ENCODE measurements at places on chromosomes 12 and 14.

DNA sequence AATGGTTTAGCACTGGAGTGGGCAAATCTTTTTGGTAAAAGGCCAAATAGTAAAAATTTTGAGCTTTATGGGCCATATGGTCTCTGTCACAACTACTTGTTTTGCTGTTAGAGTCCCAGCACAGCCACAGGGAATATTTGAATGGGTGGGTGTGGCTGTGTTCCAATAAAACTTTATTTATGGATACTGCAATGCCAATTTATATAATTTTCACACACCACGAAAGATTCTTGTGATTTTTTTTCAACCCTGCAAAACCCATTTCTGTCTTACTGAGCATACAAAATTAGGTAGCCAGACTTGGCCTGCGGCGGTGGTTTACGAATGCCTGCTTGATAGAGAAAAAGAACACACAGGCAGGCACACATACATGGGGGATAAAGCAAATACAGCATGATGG lies 28.3 kb downstream of the TMEM120B start:
- H3K36me3 ChIP-seq: peaks cover 9% of the 10 kb centered on the region
- no peaks in the 10 kb centered on the region for H3K4me1 ChIP-seq
- peak; percentile 58 for DNase-seq
- no peaks in the 10 kb centered on the region for H3K27me3 ChIP-seq
- H3K27ac ChIP-seq: no peak overlapping the region
- H3K4me3 ChIP-seq: no peak overlapping the region

- H3K27ac ChIP-seq: no peak overlapping the region
- no peaks in the 10 kb centered on the region for H3K4me1 ChIP-seq
- no peaks in the 10 kb centered on the region for H3K27me3 ChIP-seq
- no peaks in the 10 kb centered on the region for H3K36me3 ChIP-seq
Measured at GRCh38 chr12:40988824-40989223, 199.3 kb upstream of the PDZRN4 start.

DNA sequence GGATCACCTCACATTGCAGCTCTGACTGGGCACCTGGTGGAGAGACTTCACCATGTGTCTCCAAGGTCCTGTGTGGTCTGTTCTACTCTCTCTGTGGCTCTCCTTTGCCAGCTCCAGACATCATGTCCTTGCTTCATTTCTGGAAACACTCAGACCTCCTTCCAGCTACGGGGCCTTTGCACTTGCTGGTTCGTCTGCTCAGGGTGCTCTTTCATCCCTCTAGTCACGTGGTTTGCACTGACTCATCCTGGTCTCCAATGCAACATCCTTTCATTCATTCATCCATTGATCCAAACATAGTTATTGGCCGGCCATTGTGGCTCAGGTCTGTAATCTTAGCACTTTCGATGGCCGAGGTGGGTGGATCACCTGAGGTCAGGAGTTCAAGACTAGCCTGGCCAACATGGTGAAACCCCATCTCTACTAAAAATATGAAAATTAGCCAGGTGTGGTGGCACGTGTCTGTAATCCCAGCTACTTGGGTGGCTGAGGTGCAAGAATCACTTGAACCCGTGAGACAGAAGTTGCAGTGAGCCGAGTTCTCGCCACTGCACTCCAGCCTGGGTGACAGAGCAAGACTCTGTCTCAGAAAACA lies 23.9 kb upstream of the CCDC63 start:
- H3K27ac ChIP-seq: no peak overlapping the region
- no peaks in the 10 kb centered on the region for H3K27me3 ChIP-seq
- H3K36me3 ChIP-seq: no peaks in the 10 kb centered on the region
- no peak overlapping the region for H3K4me3 ChIP-seq
- no peak for DNase-seq

GRCh38 chr12:24948420-24948756 lies 513 bp downstream of the BCAT1 start:
- peaks cover 15% of the 10 kb centered on the region for H3K27me3 ChIP-seq
- peak overlapping the region; percentile 74 for H3K4me3 ChIP-seq
- H3K4me1 ChIP-seq: peaks cover 9% of the 10 kb centered on the region
- no peaks in the 10 kb centered on the region for H3K36me3 ChIP-seq

DNA sequence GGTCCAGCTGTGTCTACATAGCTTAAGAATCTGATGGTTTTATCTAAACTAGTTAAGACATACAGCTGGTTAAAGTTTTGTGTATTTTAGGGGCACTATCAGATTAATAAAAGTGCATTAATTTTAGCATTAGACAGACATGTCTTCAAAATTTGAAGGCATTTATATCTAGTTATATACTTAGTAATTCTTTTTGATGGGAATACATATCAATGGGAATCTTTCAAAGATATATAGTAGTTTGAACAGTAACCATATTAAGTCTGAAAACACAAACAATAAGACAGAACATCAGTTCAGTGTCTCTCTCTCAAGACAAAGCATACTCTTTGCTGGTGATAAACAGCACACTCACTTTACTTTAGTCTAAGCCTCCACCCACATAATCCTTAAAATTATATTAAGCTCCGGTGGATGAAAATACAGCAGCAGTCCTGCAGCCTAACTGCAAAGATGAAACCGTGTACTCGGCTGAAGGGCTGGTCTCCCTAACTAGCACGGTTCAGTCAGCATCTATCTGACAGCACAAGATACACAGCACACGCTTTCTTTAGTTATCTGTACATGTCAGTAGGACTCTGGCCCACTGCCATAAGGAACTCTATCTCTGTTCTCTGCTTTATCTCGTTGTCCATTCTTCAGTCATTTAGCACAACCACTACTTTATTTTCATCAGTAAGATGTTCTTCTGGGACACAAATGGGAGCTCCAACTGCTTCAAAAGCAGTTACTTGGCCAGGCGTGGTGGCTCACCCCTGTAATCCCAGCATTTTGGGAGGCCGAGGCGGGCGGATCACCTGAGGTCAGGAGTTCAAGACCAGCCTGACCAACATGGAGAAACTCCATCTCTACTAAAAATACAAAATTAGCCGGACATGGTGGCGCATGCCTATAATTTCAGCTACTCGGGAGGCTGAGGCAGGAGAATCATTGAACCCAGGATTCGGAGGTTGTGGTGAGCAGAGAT lies 80.5 kb downstream of the MED13L start:
- H3K36me3 ChIP-seq: no peaks in the 10 kb centered on the region
- no peaks in the 10 kb centered on the region for H3K27me3 ChIP-seq
- H3K4me1 ChIP-seq: peaks cover 4% of the 10 kb centered on the region
- H3K27ac ChIP-seq: no peak overlapping the region

DNA sequence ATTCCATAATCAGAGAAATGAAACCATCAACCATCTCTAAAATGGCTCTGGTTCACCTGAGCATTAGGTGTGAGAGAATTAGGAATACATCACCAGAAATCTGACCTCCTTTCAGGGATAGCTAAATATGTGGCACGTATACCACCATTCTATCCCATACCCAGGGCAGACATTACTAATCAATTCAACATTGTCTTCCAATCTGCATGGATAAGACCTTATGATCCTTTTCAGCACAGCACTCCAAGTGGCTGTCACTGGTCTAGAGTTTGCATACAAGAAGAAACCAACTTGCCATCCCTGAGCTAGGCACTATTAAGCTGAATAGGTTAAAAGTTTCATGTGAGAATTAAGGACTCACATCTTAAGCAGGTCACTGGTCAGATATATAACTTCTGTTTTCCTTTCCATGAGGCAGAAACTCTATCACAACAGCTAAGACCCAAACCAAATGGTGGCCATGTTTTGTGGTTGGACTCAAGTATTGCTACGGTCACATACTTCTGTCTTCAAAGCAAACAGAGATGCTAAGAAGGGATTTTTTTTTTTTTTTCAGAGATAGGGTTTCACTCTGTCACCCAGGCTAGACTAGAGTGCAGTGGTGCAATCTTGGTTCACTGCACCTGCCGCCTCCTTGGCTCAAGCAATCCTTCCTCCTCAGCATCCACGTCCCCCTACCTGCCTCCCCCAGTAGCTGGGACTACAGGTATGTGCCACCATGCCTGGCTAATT lies 249.0 kb downstream of the DPF3 start:
- H3K4me3 ChIP-seq: no peak overlapping the region
- no peak overlapping the region for H3K27ac ChIP-seq
- H3K36me3 ChIP-seq: no peaks in the 10 kb centered on the region
- H3K4me1 ChIP-seq: peaks cover 9% of the 10 kb centered on the region

DNA sequence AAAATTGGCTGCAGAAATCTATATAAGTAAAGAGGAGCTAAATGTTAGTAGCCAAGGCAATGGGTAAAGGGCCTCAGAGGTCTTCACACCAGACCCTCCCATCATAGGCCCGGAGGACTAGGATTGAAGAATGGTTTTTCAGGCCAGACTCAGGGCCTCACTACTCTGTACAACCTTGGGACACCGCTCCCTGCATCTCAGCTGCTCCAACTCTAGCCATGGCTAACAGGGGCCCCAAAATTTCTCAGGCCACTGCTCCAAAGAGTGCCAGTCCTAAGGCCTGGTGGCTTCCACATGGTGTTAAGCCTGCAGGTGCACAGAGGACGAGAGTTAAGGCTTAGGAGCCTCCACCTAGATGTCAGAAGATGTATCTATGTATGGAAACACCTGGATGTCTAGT lies 155.5 kb upstream of the MGAT4C start:
- H3K4me3 ChIP-seq: no peak overlapping the region
- H3K27ac ChIP-seq: no peak overlapping the region

GRCh38 chr12:64120568-64120967 lies 101.5 kb downstream of the KICS2 start:
- no peaks in the 10 kb centered on the region for H3K4me1 ChIP-seq
- no peaks in the 10 kb centered on the region for H3K27me3 ChIP-seq
- peaks cover 6% of the 10 kb centered on the region for H3K36me3 ChIP-seq
- no peak overlapping the region for H3K27ac ChIP-seq
- no peak for DNase-seq

GRCh38 chr14:95264271-95264973 lies 55.3 kb downstream of the CLMN start:
- no peaks in the 10 kb centered on the region for H3K27me3 ChIP-seq
- peaks cover 7% of the 10 kb centered on the region for H3K4me1 ChIP-seq
- no peak overlapping the region for H3K27ac ChIP-seq
- DNase-seq: no peak

GRCh38 chr12:108424026-108424425 lies 84.9 kb upstream of the CMKLR1 start:
- no peaks in the 10 kb centered on the region for H3K36me3 ChIP-seq
- no peak overlapping the region for H3K27ac ChIP-seq
- H3K4me3 ChIP-seq: no peak overlapping the region
- H3K27me3 ChIP-seq: no peaks in the 10 kb centered on the region
- DNase-seq: no peak
- H3K4me1 ChIP-seq: no peaks in the 10 kb centered on the region

- H3K4me3 ChIP-seq: no peak overlapping the region
- peaks cover 12% of the 10 kb centered on the region for H3K4me1 ChIP-seq
- no peaks in the 10 kb centered on the region for H3K27me3 ChIP-seq
- H3K36me3 ChIP-seq: peaks cover 3% of the 10 kb centered on the region
Measured at GRCh38 chr12:111838353-111838752, 3.7 kb upstream of the MAPKAPK5 start.

DNA sequence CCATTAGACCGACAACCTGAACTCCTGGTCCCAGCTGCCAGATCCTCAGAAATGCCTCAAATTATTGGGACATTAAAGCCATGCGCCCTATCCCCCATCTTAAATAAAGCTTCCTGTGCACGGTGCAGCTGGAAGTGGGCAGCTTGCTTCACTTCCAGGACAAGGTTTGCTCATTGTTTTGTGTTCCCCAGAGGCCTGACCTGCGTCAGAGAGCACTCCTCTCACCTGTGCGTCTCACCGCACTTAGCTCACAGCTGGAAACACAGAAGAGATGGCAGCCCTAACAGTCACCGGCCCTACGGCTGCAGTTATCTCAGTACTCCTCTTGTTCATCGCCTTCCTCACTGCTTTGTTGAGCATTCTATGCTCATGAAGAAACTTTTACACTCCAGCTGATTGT lies 135.5 kb downstream of the ANO2 start:
- no peak overlapping the region for H3K27ac ChIP-seq
- peaks cover 2% of the 10 kb centered on the region for H3K36me3 ChIP-seq
- H3K4me3 ChIP-seq: no peak overlapping the region
- peaks cover 6% of the 10 kb centered on the region for H3K4me1 ChIP-seq
- H3K27me3 ChIP-seq: no peaks in the 10 kb centered on the region

GRCh38 chr14:99706107-99706900 lies 22.2 kb downstream of the CYP46A1 start:
- H3K4me3 ChIP-seq: no peak overlapping the region
- H3K27ac ChIP-seq: no peak overlapping the region
- peaks cover 19% of the 10 kb centered on the region for H3K36me3 ChIP-seq
- H3K27me3 ChIP-seq: no peaks in the 10 kb centered on the region
- no peak for DNase-seq

- H3K27me3 ChIP-seq: no peaks in the 10 kb centered on the region
- no peak overlapping the region for H3K27ac ChIP-seq
- no peak overlapping the region for H3K4me3 ChIP-seq
Measured at GRCh38 chr12:38892087-38892786, 13.2 kb downstream of the CPNE8 start.
